ENCODE measurements at places on chromosomes 16 and 17.

GRCh38 chr17:22703786-22704441 lies 1011.6 kb downstream of the KCNJ18 start:
- DNase-seq: no peak

GRCh38 chr16:49700251-49701064 lies 155.5 kb downstream of the ZNF423 start:
- no peak for DNase-seq

DNA sequence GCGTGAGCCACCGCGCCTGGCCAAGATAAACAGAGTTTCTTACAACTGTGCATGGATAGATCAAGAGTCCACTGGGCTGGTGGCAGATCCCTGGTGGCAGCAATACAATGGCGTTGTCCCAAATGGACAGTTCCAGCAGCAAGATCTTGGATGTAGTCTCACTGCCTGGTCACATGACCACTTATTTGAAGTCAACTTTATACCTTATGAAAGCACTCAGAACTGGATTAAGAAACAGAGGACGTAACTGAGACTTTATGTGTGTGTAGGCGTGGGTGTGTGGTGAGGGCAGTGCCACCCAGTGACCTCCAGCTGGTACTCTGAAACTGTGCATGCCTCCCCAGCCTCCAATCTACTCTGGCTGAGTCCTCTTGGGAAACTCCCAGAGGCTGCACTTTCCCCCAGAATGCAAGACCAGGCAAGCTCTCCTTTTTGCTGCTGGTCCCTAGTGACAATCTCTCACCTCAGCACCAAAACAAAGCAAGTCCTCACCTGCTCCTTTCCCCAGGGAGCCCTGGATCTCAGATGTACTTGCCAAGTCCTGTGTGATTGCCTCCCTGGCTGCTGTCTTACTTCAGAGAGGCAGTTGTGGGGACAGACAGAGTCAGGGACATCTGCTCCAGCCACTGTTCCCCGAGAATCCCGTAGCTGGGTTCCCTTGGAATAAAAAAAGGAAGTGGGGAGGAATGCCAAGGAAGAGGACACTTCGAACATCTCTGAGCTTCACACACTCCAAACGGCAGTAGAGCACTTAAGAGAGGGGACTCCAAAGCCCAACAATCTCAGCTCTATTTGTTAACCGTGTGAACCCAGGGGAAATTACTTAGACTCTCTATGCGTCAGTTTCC lies 11.7 kb upstream of the ST6GALNAC2 start:
- no peak for DNase-seq

- no peak for DNase-seq
These were observed 526 bp downstream of the KIAA0513 start for GRCh38 chr16:85027958-85028684.

DNA sequence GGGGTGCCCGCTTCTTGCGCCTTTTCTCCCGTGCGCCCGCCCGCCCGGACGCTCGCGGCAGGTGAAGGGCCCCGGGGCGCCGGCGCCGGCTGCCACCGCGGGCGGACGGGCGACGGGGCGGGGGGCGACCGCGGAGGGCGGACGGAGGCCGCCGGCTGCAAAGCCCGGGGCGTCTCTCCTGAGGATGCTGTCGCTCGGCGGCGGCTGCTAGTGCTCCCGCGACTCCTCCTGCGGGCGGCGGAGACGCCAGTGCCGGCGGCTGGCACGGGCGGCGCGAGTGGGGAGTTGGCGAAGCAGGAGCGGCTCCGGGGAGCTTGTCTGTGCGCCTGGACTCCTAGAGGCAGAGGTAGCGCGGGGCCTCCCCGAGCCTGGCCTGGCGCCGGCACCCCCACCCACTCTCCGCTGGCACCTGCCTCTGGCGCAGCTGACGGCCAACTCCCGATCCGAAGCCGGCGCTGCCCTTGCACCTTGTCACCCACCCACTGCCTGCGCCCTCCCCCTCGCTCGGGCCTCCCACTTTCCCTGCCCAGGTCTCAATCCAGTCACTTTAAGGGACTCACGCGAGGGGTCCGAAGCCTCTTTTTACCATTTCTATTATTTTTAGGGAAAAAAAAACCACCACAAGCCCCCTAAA lies at the start of gene FAM20A:
TSS of gene FAM20A (minus strand) at position 437 of the 634 bp plus-strand sequence. CDS start 701 bp downstream, outside the sequence.
- DNase-seq: peak; percentile 22

GRCh38 chr16:58638148-58639036 lies 8.8 kb upstream of the CNOT1 start:
- DNase-seq: no peak

DNA sequence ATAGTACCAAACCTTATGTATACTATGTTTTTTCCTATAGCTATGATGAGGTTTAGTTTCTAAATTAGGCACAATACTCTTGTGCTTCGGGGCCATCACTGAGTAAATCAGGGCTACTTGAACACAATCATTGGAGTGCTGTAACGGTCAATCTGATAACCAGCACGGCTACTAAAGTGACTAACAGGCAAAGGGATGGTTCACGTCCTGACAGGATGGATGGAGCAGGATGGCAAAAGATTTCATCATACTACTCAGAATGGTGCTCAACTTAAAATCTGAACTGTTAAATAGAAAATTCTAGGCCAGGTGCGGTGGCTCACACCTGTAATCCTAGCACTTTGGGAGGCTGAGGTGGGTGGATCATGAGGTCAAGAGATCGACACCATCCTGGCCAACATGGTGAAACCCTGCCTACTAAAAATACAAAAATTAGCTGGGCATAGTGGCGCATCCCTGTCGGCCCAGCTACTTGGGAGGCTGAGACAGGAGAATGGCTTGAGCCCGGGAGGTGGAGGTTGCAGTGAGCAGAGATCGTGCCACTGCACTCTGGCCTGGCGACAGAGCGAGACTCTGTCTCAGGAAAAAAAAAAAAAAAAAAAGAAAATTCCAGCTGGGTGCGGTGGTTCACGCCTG lies 7.0 kb downstream of the TUFM start:
- no peak for DNase-seq

DNA sequence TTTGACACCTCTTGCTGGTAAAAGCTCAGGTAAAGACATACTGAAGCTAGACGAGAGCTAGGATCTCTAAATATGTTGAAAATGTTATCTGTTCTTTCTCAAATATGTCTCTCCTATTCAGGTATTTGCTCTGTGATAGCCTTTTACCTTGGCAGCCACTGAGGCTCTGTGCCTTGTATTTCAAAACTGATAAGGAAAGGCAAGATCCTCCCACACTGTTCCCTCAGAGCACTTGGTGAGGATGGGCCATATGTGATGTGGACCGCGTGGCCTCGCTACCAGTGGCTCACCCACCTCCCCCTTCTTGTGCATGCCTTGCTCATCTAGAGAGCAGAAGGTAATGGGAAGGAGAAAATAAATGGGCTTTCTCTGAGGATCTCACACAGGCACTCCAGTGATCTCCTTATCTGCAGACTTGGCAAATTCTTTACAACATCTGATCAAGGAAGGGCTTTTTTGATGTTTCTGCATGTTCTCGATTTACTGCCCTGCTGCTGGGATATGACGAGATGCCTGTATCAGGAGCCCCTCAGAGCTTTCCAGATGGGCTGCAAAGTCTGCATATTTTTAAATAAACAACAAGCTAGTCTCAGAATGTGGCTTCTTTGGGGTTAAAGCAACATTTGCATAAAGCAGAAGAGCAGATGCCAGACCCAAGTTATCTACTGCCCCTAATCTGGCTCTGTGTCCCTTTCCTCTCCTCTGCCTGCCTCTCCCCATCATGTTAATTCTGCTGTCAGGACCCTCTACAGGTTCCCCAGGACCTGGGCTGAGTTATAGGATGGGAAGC lies 16.9 kb downstream of the HOXB1 start:
- DNase-seq: no peak

- DNase-seq: no peak
These were observed 1318.4 kb downstream of the CDH8 start for GRCh38 chr16:60717808-60718207.

GRCh38 chr17:34368196-34368945 lies 5.3 kb upstream of the CCL1 start:
- no peak for DNase-seq

DNA sequence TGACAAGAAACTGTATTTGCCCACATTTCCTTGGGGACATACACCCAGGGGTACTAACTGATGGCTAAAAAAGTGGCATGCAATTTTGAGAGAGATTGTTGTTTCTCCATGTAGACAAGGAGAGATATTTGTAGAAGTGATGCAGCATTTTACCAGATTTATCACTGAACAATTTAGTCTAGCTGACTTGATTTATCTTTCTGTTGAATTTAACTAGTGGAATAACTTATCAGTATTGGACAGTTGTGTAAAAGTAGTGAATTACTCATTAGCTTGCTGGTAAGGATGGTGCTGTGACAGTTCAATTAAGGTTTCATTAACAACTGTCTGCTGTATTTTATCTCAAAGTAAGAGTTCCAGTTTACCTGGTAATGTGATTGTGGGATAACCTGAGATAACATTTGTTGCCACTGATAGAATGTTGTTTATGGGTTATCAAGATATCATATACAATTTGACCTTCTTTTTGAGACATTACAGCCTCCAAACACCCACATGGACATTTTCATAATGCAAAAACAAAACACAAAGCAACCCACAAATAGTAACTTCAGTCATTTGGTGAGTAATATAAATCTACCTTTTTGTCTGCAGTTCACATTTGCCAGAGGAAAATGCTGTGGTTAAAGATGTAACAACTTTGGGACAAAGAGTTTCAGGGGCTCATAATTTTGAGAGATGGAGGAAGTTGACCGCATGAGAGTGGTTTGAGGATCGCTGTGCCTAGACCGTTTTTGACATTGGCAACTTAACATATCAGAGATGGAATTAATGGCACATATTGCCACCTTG lies 3.8 kb downstream of the NLK start:
- no peak for DNase-seq

DNA sequence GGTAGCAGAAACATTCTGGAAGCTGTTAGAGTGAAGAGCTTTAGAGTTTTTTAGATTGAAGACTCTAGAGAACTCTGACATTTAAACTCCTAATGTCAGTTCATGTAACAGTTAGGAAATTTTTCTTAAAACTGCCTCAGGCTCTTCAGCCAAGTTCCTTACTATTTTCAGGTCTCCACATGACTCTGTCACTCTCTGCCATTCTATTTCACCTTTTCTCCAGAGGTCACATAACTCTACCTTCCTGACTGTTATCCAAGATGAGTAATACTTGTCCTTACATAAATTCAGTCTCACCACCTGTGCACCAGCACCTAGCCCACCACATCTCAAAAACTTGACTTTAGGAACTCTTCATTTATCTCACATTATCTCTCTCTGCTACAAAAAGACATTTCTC lies 347.1 kb upstream of the CA10 start:
- no peak for DNase-seq

- no peak for DNase-seq
These were observed 46.0 kb downstream of the GLG1 start for GRCh38 chr16:74560912-74561311.
